ENCODE measurements at places on chromosomes 11 and 22.

GRCh38 chr11:47352556-47352955 lies at the start of gene MYBPC3:
TSS of gene MYBPC3 (minus strand) at chr11:47352702. CDS start at chr11:47352647, 55 bp downstream.
- DNase-seq, result no peak

GRCh38 chr11:128552783-128553661 lies 34.3 kb downstream of the ETS1 start:
- DNase-seq, result no peak

- DNase-seq, result no peak
Measured at GRCh38 chr11:67404515-67405195, 772 bp downstream of the TBC1D10C start.

GRCh38 chr22:29172216-29172615 lies 33.5 kb upstream of the EMID1 start:
- no peak for DNase-seq

- no peak for DNase-seq
Measured at GRCh38 chr11:13831696-13832095, 130.8 kb upstream of the SPON1 start.
